ENCODE measurements at places on chromosomes 4 and X. TPM values are rescaled to one million over a fixed set of nuclear protein-coding genes. Genes with fewer than 3 reads are reported as not detected.

DNA sequence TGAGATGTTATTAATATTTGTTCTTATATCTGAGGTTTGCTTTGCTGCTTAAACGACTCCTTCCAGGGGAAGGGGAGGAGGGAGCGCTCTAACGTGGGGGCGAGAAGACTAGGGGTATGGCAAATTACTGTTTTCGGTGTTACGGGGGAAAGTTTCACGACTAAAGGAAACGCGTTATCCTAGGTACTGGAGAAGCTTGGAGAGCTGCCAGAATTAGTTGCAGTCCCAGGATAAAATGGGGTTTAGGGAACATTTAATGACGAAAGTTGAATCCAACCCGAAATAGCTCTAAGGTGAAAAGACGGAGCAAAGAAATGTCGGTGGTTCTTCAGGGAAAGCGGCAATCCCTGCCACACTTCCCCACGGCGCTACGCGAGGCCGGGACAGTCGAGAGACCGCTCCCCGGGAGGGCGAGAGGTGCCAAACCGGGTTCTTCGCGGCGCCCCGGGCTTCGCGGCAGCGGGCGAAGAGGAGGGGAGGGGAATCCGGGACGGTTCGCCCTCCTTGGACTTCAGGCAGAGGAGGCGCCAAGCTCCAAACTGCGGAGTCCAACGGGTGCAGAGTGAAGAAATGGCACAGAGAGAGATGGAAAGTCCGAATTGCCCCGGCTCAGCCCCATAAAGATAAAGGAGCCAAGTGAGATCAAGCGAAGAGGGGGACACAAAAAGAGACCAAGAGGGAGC lies 724 bp downstream of the THOC2 start:
- peak overlapping the region; percentile 84 for H3K27ac ChIP-seq
- no peaks in the 10 kb centered on the region for H3K27me3 ChIP-seq
- H3K36me3 ChIP-seq: no peaks in the 10 kb centered on the region
- no peak for DNase-seq

DNA sequence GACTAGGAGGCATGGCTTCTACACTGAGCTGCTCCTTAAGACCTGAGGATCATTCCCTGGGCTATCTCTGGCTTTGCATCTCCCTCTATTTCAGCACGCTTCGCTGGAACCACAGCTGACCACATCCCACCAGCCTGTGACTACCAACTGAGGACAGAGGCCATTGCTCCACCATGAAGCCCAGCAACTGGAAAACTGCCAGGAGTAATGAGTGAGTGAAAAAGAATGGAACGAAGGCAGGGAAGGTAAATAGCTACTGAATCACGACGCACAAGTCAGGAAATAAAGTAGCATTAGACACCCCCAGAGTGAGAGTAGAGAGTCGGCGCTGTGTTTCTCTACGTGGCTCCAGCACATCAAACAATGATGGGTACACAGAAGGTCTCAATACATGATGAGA lies 314.7 kb downstream of the LDB2 start:
- no peaks in the 10 kb centered on the region for H3K36me3 ChIP-seq
- no peaks in the 10 kb centered on the region for H3K4me1 ChIP-seq
- no peak for DNase-seq
- no peaks in the 10 kb centered on the region for H3K27me3 ChIP-seq

GRCh38 chr4:36786519-36786918 lies 458.0 kb upstream of the NWD2 start:
- H3K36me3 ChIP-seq: no peaks in the 10 kb centered on the region
- no peak overlapping the region for H3K27ac ChIP-seq
- H3K4me1 ChIP-seq: no peaks in the 10 kb centered on the region
- no peak overlapping the region for H3K4me3 ChIP-seq
- no peaks in the 10 kb centered on the region for H3K27me3 ChIP-seq

NAA11 gene
- not detected for total RNA-seq

BEX1 gene
- 2.0 TPM for total RNA-seq

DNA sequence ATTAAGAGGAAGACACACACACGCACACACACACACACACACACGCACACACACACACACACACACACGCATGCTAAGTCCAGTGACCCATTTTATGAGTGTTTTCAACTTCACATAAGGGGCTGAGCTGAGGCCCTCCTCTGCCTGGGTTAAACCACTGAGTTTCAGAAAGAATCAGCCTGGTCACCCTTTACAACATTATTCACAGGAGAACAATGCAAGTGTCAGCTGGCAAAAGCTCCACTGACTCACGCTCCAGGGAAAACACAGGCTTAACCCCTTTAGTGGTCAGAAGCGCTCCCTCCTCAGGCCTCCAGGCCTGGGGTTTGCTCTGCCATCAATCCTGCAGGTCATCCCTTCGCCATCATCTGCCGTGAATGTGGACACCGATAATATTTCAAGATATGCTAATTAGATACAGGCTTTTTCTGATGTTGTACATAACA lies 46.9 kb downstream of the ACOX3 start:
- H3K27me3 ChIP-seq: no peaks in the 10 kb centered on the region
- H3K4me3 ChIP-seq: no peak overlapping the region
- peak; percentile 43 for DNase-seq
- peaks cover 4% of the 10 kb centered on the region for H3K36me3 ChIP-seq
- no peaks in the 10 kb centered on the region for H3K4me1 ChIP-seq
- H3K27ac ChIP-seq: peak overlapping the region; percentile 49

ETFDH gene
- total RNA-seq: 39.7 TPM

DNA sequence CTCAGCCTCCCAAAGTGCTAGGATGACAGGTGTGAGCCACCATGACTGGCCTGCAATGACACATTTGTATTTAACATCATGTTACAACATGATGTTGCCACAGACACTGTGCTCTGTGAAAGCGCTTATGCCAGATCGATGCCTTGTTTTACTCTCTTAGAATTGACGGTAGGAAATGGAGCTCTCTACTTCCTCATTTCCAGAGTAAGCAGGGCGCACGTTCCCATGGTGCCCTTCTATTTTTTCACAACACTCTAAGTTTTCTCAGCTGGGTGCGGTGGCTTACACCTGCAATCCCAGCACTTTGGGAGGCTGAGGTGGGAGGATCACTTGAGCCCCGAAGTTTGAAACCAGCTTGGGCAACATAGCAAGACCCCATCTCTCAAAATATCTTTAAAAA lies 60.7 kb upstream of the DHRSX start:
- no peak for DNase-seq
- H3K27me3 ChIP-seq: peaks cover 3% of the 10 kb centered on the region
- no peaks in the 10 kb centered on the region for H3K36me3 ChIP-seq
- H3K4me1 ChIP-seq: no peaks in the 10 kb centered on the region

SAGE1 gene
- total RNA-seq: not detected

- H3K4me1 ChIP-seq: peaks cover 3% of the 10 kb centered on the region
- H3K27ac ChIP-seq: no peak overlapping the region
- no peaks in the 10 kb centered on the region for H3K27me3 ChIP-seq
- no peaks in the 10 kb centered on the region for H3K36me3 ChIP-seq
- no peak for DNase-seq
Measured at GRCh38 chr4:26909369-26909768, 48.7 kb downstream of the STIM2 start.

CXorf51A gene
- not detected for total RNA-seq

ANOS1 gene
- total RNA-seq: 10.6 TPM

GRCh38 chrX:104568304-104568915 lies 2.4 kb downstream of the IL1RAPL2 start:
- H3K36me3 ChIP-seq: no peaks in the 10 kb centered on the region
- no peak for DNase-seq
- no peak overlapping the region for H3K4me3 ChIP-seq
- no peaks in the 10 kb centered on the region for H3K27me3 ChIP-seq
- H3K4me1 ChIP-seq: no peaks in the 10 kb centered on the region

GRCh38 chr4:154739111-154739510 lies 4.7 kb upstream of the LRAT start:
- no peak overlapping the region for H3K27ac ChIP-seq
- no peak for DNase-seq
- H3K27me3 ChIP-seq: peaks cover 14% of the 10 kb centered on the region

GRCh38 chr4:55367084-55367722 lies 21.2 kb downstream of the SRD5A3 start:
- no peak overlapping the region for H3K4me3 ChIP-seq
- H3K4me1 ChIP-seq: no peaks in the 10 kb centered on the region
- DNase-seq: no peak
- no peaks in the 10 kb centered on the region for H3K27me3 ChIP-seq
- H3K36me3 ChIP-seq: no peaks in the 10 kb centered on the region
- H3K27ac ChIP-seq: no peak overlapping the region

DNA sequence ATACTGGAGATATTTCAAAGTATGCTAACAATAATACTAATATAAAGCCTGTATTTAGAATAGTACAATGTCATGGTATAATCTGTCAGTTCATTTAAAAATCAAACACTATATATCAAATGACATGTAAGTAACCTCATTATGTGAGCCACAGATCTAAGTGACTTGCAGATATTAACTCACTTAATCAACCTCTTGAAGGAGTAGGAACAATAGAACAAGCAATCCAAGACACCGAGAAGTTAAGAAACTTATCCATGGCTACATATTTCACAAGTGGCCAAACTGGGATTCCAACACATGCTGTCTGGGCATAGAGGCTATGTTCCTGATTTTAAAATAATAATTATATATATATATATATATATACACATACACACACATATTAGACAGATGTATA lies 554.0 kb downstream of the ARAP2 start:
- H3K36me3 ChIP-seq: no peaks in the 10 kb centered on the region
- H3K4me3 ChIP-seq: no peak overlapping the region
- no peak for DNase-seq
- H3K27ac ChIP-seq: no peak overlapping the region
- H3K4me1 ChIP-seq: no peaks in the 10 kb centered on the region
- H3K27me3 ChIP-seq: no peaks in the 10 kb centered on the region

ETDB gene
- not detected for total RNA-seq

GRCh38 chrX:153922932-153923857 lies 2.9 kb downstream of the ARHGAP4 start:
- H3K4me3 ChIP-seq: no peak overlapping the region
- peak; percentile 72 for DNase-seq
- H3K27me3 ChIP-seq: peaks cover 69% of the 10 kb centered on the region
- H3K36me3 ChIP-seq: no peaks in the 10 kb centered on the region
- H3K4me1 ChIP-seq: no peaks in the 10 kb centered on the region

- H3K4me3 ChIP-seq: peak overlapping the region; percentile 70
- no peaks in the 10 kb centered on the region for H3K4me1 ChIP-seq
- no peak for DNase-seq
- no peaks in the 10 kb centered on the region for H3K36me3 ChIP-seq
Measured at GRCh38 chrX:23742174-23742696, 841 bp downstream of the ACOT9 start.

DNA sequence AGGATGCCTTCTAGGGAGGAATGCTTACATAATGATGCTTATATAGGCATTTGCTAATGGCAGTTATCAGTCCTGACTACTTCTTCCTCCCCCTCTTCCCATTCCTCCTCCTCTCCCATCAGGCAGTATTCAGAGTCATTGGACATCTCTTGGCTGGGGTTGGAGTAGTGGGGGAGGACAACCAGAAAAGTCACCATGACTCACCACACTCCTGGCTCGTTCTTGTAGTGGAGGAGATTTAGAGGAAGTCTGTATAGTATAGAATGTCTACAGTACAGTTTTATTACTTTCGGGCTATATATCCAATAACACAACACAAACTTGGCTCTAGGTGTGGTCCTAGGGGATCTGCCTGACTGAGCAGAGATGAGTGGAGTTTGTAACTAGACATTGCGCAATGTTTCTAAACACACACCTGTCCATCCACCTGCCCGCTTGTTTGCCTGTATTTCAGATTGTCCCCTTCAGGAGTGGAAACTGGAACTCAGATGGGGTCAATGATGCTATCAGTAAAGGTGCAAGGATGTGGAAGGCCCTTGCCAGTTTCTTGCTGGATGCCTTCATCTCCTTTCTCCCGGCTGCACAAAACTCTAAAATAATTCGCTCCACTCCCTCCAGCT lies 27.9 kb upstream of the KIAA1210 start:
- DNase-seq: no peak
- no peak overlapping the region for H3K4me3 ChIP-seq
- H3K27ac ChIP-seq: no peak overlapping the region
- no peaks in the 10 kb centered on the region for H3K36me3 ChIP-seq

GRCh38 chr4:184668511-184669114 lies 19.1 kb downstream of the PRIMPOL start:
- H3K36me3 ChIP-seq: no peaks in the 10 kb centered on the region
- H3K27ac ChIP-seq: no peak overlapping the region
- H3K4me3 ChIP-seq: no peak overlapping the region
- no peak for DNase-seq
- no peaks in the 10 kb centered on the region for H3K27me3 ChIP-seq

GRCh38 chr4:180280726-180281297 lies 1962.4 kb upstream of the TENM3 start:
- no peaks in the 10 kb centered on the region for H3K27me3 ChIP-seq
- no peak overlapping the region for H3K27ac ChIP-seq
- no peak for DNase-seq
- H3K4me3 ChIP-seq: no peak overlapping the region

GRCh38 chrX:93319609-93320008 lies 353.8 kb downstream of the NAP1L3 start:
- DNase-seq: no peak
- H3K27me3 ChIP-seq: no peaks in the 10 kb centered on the region
- no peak overlapping the region for H3K4me3 ChIP-seq
- H3K27ac ChIP-seq: no peak overlapping the region

- no peaks in the 10 kb centered on the region for H3K27me3 ChIP-seq
- H3K4me1 ChIP-seq: no peaks in the 10 kb centered on the region
- no peak for DNase-seq
Measured at GRCh38 chrX:138082251-138082650, 516.3 kb downstream of the ZIC3 start.

GRCh38 chrX:104833401-104833800 lies 267.4 kb downstream of the IL1RAPL2 start:
- H3K4me1 ChIP-seq: no peaks in the 10 kb centered on the region
- no peak for DNase-seq
- no peak overlapping the region for H3K27ac ChIP-seq
- H3K4me3 ChIP-seq: no peak overlapping the region

SRPK3 gene
- 1.5 TPM for total RNA-seq

- no peak overlapping the region for H3K4me3 ChIP-seq
- no peaks in the 10 kb centered on the region for H3K4me1 ChIP-seq
- no peak for DNase-seq
- no peaks in the 10 kb centered on the region for H3K27me3 ChIP-seq
- H3K36me3 ChIP-seq: no peaks in the 10 kb centered on the region
- no peak overlapping the region for H3K27ac ChIP-seq
Measured at GRCh38 chr4:77187322-77187721, 30.3 kb downstream of the CCNG2 start.

Data from breast epithelium (tissue), 4 donors.